ENCODE measurements at places on chromosomes 12 and 14. TPM values are rescaled to one million over a fixed set of nuclear protein-coding genes. Genes with fewer than 3 reads are reported as not detected.

Gene TAS2R43
- total RNA-seq, result 0.52 TPM

Gene MGST1
- 104 TPM for total RNA-seq

Gene REC8
- total RNA-seq, result 33.5 TPM

Gene DDIT3
- 45.1 TPM for total RNA-seq

Gene CELA1
- total RNA-seq, result not detected

All from astrocyte (in vitro differentiated cells and primary cell).